Midbrain (tissue), 1 donor: ENCODE measurements at places on chromosomes 6 and 20.

DNA sequence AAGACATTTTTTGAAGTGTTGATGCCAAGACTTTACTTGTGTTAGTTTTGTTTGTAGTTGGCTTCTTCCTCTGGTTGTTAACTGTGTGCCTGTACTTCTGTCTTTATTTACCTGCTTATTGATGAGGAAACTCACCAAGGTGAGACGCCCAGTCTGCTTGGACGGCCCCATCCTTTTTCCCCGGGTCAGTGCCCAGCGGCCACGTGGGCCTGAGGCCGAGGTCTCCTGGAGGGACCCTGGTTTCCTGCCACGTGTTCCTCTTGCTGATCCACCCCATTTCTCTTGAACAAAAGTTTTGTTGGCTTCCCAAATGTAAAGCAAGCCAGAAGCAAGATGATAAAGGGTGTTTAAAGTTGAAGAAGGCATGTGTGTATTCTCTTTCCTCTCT, 24.8 kb downstream of the DUSP22 start:
- no peak for DNase-seq

- no peak for DNase-seq
Observed at GRCh38 chr20:44891826-44892225, 6.3 kb downstream of the YWHAB start.

GRCh38 chr6:39342692-39343395, 20.3 kb upstream of the KCNK16 start:
- no peak for DNase-seq

- DNase-seq: no peak
Observed at GRCh38 chr20:11689262-11689661, 228.4 kb upstream of the BTBD3 start.

- no peak for DNase-seq
Observed at GRCh38 chr20:19658137-19658536, 99.9 kb upstream of the RIN2 start.
